HL-60 (cell line): ENCODE measurements at places on chromosomes 7 and 10.

GRCh38 chr10:76946270-76946669 is 691.3 kb downstream of the KCNMA1 start:
- DNase-seq = no peak

GRCh38 chr10:124653311-124653710 is 90.9 kb downstream of the FAM53B start:
- no peak for DNase-seq

GRCh38 chr10:31419394-31420063 is 100.5 kb downstream of the ZEB1 start:
- DNase-seq = no peak

GRCh38 chr10:52250510-52250909 is 63.6 kb upstream of the DKK1 start:
- no peak for DNase-seq

DNA sequence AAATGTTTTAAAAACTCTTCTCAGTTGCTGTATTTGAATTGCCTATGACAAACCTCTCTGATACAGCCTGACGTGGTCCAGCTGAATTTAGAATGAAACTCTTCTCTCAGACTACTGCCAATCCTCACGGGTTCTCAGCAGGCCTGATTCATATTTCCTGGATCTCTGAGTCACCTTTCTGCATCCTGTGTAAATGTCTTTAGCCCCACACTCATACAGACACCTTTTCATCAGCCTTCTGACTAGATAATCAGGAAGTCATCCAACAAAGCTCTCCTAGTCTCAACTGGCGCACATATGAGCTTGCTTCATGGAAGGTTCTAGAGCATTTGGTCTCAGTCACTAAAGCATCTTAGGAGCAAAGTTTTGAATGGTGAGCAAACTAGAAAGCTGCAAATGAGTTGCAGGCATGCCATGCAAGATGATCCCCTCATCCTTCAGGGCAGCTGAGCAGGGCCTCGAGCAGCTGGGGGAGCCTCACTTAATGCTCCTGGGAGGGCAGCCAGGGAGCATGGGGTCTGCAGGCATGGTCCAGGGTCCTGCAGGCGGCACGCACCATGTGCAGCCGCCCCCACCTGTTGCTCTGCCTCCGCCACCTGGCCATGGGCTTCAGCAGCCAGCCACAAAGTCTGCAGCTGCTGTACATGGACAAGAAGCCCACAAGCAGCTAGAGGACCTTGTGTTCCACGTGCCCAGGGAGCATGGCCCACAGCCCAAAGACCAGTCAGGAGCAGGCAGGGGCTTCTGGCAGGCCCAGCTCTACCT is 182.8 kb downstream of the ARHGAP12 start:
- DNase-seq = no peak

- no peak for DNase-seq
These were observed 4.1 kb downstream of the FHIP2A start for GRCh38 chr10:114825513-114826253.

DNA sequence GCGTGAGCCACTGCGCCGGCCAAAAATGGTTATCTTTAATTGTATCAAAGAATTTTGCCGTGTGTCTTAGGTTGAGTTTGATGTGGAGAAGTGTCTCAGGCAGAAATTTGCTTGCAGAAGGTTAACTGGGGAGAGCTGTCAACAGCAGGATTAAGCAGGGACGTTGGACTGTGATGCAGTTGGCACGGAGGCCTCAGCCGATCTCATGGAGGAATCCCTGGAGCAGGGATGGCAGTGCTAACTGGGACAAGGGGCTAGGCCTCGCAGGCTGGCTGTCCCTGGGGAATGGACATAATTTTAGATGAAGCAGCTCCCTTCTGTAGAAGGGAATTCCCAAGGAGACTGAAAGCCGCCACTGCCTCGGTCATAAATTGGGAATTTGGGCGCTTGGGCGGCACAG is 12.3 kb upstream of the KIF5B start:
- DNase-seq = no peak

GRCh38 chr10:73439055-73439454 is 5.7 kb upstream of the MSS51 start:
- DNase-seq = no peak

DNA sequence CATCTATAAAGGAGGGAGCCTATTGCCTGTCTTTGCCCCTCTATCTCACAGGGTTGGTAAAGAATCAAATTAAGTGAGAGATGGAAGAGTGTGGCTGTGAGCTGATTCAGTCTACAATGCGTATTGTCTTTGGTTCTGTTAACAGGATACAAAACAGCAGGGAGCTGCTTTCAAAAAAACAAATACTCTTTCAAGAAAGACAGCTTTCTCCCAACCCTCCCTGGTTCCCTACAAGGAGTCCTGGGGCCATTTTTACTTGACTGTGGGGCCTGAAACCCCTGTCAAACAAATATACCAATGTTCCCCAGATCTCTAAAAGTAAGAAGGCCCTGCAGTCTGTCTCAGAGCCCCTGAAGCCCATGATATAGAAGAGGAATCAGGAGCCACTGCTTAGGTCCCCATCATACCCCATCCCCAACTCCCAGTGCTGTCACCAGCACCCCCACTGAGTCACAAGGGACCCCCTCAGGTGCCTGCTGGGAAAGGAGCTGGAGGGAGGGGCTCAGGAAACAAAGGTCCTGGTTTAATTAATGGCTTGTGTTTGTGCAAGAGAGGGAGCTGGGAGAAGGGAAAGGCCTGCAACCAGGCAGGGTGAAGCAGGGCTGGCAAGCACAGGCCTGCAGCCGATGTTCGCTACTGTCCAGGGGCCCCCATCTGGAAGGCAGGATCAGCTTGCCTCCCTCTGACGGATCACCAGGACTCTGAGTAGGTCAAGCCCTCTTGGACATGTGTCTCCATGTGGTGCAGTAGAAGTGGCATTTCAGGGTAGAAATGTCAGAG is 182.0 kb upstream of the GHITM start:
- no peak for DNase-seq

GRCh38 chr7:3087243-3087755 is 43.6 kb upstream of the CARD11 start:
- no peak for DNase-seq

DNA sequence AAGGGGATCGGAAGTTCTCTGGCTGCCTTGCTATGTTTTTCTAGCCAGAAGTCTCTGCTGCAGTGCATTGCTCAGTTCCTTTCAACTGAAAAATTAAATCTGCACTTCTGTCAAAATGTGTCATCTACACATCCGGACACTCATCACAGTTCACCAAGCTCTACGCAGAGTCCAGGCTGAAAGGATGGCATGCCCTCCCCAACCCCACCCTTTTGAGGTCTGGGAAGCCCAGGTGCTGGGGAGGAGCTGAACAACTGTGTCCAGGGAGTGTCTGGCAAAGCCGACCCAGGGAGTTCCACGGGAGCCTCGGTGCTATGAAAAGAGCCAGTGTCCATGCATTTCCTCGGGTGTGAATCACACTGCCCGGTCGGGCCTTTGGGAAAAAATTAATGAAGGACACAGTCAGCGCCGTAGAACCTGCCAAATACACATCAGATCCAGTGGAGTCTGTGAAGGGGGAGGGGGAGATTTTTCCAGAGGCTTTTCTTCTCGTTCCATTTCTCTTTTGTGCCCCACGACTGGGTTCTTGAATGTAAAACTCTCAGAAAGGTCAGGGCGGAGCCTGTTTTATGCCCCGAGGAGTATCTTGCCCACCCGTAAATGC is 757 bp upstream of the PALS2 start:
- DNase-seq = no peak

GRCh38 chr7:149257146-149257545 is 4.8 kb upstream of the ZNF783 start:
- no peak for DNase-seq

DNA sequence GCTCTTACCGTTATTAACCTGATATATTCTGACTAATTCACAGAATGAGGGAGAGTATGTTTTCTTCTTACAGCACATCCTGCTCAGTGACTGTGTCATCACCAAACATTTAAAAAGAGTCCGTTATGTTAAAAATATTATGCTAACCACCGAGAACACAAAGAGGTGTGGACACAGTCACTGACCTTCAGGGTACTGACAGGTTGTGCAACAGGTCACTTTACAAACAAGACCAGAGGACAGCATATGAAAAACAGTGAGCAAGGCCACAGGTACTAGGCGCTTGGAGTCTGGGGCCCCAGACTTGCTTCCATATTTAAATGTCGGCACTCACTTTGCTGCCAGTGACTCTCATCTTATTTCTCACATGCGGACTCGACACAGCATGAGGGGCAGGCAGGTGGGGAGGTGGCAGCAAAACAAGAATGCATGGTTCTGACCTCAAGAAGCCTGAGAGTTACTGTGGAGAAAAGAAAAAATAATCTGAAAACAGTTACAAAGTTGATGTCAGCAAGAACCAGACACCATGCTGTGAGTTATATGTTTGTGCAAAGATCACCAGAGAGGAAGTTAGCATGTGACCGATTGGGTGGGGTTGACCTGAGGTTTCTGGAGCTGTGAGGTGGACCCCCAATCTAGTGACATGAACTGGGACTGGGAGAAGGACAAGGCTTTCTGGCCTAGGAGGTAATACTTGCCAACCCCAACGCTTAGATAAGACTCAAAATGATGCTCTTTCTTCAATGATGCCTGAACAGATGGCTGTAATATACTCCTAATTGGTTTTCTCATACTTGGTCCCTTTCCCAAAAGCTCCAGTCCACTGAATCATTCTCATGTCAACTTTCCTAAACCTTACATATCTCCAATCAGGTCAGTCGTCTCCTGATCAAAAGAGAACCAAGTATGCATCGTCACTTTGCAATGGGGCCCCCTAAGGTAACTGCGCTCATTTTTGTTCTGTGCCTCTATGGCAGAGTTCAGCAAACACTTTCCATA is 102.4 kb downstream of the HIPK2 start:
- no peak for DNase-seq

DNA sequence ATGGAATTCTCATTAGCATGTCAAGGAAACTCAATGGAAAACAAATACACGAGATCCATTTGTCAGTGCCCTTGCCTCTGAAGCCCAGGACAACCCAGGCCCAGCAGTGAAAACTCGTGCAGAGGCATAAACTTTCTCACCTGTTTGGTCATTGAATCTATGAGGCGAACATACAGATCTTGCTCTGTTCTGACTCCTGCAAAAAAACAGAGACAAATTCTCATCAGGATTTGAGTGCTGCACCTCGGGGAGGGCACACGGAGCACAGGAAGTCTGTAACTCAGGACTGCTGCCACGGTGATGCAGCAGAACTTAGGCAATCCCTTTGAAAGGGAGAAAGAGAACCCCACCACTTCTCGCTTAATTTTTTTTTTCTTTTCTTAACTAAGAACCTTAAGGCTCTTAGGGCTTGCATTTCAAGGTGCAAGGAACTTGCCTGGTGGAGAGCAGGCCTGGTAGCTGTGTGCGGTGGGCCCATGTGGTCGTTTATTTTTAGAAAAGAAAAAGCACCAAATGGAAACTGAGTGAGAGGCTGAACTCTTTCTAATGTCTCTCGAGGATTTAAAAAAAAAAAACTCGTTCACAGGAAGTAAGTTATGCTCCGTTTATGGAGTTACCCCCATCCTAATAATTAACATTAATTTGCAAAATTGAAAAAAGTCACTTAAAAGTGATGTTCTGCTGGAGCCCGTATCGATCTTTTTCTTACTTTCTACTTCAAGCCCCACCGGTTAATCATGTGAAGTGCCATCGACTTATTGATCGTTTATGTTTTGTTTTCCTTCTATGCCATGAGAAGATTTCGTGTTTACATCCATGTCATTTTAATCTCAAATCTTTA is 1.8 kb downstream of the EBF3 start:
- no peak for DNase-seq

GRCh38 chr10:70537398-70538194 is 59.0 kb downstream of the PALD1 start:
- DNase-seq = no peak

GRCh38 chr10:23338155-23338828 is 6.3 kb downstream of the C10orf67 start:
- no peak for DNase-seq

- DNase-seq = peak; percentile 23
These were observed 575 bp downstream of the DLG5 start for GRCh38 chr10:77925795-77926565.

DNA sequence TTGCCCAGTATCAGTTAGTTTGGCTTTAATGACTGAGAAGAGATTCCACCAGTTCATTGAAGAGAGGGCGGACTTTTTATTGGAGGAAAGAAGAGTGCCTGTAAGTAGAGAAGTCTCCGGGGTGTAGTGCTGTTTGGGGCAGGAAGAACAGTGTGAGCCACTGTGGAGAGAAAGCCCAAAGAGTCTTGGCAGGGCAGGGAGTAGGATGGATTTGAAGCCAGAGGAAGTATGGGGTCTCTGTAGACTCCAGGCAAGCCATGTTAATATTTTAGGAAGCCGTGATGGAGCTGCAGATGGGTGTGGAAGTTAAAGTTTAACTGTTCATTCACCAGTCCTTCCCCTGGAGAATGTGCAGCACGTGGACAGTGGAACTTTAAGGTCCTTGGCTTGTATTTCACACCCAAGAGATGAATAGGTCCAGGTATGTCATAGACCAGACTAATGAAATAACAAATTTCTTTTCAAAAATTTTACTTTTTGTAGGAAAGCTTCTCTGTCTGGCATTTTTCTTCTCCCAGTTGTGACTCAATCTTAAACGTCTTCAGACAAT is 54.1 kb downstream of the TCF7L2 start:
- no peak for DNase-seq

DNA sequence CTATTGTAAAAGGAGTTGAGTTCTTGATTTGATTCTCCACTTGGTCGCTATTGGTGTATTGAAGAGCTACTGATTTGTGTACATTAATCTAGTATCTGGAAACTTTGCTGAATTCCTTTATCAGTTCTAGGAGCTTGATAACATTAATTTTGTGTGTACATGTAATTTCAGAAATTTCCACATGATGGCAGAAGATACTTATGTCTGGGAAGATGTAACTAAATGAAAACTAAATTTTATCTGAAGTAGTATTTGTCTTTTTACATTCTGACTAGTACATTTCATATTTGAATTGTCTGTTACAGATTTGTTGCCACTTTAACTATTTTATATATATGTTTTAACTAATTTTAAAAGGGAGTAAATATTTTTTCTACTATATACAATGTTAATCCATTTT is 27.6 kb downstream of the SDHAF3 start:
- no peak for DNase-seq

DNA sequence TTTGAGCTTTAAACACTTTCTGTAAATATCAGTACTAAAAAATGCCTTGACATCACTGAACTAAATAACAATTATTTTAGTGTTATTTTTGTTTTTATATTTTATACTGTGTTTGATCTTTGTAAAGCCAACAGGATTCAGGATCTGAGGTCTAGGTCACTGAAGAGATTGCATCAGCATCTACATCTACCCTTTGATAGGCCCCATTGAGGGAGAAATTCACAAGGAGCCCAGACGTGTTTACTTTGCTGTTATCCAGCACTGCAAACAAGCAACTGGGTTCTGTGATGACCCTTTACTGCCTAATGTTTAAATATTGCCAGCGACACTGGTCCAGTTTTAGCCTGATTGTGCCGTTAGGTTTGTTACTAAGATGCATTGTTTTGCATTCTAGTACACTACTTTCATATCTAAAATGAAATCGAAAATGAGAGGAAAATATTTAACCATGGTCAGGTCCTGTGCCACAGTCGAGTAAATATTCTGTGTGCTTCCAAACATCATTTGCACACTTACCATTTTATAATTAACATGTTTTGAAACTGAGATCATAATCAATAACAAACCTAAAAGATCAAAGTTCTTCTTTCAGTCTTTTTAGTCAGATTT is 48.7 kb downstream of the SP8 start:
- DNase-seq = no peak

- DNase-seq = no peak
These were observed 169.9 kb upstream of the POT1 start for GRCh38 chr7:125099519-125099918.

- DNase-seq = no peak
These were observed 315.6 kb downstream of the LRRTM3 start for GRCh38 chr10:67241451-67241850.
